ENCODE measurements at places on chromosomes 2 and 18.

DNA sequence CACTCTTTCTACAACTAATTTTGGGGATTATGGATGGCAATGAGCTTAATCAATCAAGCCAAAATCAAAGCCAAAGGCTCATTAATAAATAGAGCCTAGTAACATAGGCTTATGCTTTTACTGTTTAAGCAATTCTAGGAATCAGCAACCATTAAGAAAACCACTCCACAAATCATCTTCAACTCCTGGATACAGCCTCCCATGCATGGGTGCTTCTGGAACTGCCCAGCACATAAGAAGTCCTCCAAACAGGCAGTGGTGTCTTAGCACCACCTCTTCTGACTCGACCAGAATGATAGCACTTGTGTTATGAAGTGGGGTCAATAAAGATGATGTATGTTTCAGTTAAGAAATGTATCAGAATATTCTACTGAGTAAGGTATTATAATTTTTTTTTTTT, 104.4 kb upstream of the SERPINE2 start:
- no peak for DNase-seq

DNA sequence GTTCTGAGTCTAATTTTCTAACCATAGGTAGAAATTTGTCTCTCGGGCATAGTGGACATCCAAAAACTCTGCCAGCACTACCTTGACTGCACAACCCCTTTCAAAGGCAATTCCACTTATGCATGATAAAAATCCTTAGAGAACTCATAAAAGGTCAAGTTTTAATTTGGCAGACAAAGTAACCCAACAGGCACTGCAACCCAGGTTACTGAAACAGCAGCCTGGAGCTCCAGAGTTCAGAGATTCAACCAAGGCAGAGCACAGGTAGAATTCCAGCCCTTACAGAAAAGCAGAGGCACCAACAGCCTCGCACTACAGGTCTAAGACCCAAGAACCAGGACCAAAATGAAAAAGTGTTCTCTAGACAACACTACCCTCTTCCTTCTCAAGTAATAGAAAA, 1.8 kb downstream of the DTNB start:
- no peak for DNase-seq

DNA sequence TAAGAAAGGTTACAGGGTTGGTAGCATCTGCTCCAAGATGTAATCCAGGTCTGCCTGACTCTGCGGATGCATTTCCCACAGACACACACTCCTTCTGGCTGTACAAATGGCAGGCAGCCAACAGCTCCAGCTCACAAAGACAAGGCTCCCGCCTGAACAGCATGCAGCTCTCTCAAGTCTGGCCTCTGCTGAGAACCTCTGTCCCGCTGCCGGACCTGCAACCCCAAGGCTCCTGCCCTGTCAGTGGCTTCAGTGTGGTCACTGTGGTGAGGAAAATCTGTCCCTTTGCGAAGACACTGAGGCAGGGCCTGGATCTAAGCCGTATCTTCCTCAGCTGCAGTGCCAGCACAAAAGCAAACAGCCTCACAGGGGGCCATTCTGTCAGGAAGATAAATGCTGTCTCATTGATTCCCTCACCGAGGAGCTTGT, 469.3 kb upstream of the MEX3C start:
- no peak for DNase-seq

DNA sequence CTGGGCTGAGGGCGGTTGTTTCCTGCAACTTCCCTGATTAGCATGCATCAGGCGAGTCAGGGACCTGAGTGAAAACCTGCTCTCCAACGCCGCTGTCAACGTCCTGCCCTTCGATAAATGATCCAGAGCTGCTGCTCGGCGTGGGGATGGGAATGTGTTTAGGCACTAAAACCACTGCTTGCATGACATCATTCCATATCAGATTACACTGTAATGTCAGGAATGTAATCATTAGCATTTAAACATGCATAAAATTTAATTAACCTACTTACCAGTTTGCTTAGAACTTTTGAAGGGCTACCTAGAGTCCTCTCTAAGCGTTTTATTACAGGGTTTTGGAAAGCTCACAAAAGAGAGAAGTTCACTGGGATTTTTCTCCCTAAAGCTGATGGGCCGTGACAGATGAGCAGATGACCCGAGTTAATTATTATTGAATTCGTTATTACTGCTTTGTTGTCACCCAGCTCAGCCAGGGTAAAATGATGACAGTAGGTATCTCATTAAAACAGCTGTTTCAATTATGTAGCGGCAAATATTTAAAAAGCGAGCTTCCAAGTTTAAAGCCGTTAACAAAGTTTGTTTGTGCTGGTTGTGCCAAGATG, 685.6 kb upstream of the SALL3 start:
- DNase-seq: no peak

DNA sequence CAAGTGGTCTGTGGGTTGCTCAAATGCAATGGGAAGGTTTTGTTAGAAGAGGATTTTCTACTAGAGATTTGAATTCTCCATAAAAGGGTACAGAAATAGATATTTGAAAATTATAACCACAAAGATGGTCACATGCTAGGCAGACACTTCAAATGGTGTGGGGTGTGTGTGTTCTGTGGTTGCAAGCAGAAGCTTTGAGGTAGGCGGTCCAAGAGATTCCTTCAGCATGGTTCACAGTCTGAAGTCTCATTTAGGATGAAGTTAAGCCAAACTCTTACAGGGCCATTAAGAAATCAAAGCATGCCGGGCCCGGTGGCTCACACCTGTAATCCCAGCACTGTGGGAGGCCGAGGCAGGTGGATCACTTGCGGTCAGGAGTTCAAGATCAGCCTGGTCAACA, 38.3 kb upstream of the RMDN2 start:
- DNase-seq: no peak

All from GM19239 (cell line).